ENCODE measurements at places on chromosomes 1 and 21.

DNA sequence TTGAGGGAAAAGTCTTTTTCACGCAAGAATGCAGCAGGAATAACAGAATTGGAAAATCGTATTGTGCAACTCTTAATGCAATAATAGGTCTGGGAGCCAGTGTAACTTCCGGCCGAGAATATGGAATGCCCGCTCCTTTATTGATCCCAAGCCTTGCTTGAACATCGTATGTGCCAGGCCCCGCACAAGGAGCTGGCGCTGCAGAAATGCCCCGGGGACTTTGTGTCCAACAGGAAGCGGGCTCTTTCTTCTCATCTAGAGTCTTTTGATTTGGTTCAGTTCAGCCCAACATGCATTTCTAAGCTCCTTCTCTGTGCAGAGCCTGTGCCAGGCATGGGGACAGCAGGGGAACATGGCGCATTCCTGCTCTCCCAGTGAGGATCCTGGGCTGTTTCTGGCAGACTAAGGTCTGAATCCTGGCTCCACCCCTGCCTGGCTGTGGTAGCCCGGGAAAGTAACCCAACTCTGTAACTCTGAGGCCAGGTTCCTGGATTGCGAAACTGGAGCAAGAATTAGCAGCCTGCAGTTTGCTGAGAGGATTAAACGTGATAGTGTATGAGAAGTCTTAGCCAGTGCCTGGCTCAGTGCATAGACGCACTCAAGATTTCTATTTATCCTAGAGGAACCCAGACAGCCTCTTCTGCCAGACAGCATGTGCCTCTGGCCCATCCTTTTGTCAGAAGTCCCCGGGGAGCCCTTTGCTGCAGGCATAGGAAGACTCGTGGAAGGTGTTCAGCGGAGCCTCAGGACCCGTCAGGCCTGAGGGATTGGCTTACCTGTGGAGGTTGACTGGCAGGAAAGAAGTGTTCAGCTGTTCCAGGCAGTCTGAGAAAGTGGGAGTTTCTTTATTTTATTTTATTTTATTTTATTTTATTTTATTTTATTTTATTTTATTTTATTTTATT lies 987 bp upstream of the CDCP2 start:
- peak; percentile 78 for DNase-seq

- no peak for DNase-seq
These were observed 529.5 kb downstream of the COL11A1 start for GRCh38 chr1:102578804-102579203.

DNA sequence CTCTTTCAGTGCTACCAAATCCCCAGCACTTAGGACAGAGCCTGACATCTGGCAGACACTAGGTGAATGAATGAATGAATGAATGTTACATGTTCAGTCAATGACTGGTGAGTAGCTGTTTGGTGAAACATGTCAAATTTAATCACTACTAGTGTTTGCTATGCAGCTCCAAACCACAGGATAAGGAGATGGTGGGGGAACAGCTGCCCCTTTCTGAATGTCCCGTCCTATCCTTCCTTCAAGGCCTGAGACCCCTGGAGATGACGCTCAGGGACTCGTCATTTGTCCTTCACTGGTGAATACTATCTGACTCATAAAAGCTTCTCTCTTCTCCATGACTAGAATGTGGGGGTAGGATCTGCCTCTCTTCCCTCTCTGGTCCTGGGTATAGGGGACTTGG lies 175.4 kb downstream of the HIVEP3 start:
- peak; percentile 72 for DNase-seq

GRCh38 chr1:47893412-47893811 lies 103.8 kb downstream of the TRABD2B start:
- DNase-seq: no peak

DNA sequence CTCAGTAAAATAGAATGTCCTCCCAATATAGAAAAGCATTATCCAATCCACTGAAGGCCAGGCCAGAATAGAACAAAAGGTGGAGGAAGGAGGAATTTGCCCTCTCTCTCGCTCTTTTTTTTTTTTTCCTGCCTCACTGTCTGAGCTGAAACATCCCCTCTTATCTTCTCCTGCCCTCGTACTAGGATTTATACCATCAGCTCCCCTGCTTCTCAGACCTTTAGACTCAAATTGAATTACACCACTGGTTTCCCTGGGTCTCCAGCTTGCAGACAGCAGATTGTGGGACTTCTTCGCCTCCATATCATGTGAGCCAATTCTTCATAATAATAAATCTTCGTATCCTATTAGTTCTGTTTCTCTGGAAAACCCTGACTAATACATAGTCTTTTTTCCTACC lies 4.9 kb upstream of the ZMYM6 start:
- DNase-seq: no peak

GRCh38 chr1:81290326-81290725 lies 510.4 kb upstream of the ADGRL2 start:
- DNase-seq: no peak

DNA sequence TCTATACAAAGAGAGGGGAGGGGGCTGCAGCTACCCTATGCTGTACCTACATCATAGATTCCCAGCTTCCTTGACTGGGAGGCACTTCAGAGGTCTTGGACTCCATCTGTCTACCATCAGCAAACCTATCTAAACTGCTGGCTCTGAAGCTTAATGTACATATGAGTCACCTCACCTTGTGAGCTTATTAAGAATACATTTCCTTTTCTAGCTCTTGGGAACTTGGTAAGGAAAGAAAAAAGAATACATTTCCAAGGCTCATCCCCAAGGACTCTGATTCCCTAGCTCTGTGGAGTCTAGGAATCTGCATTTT lies 50.0 kb upstream of the PRELP start:
- no peak for DNase-seq

GRCh38 chr1:84540759-84541158 lies 33.5 kb downstream of the CTBS start:
- DNase-seq: peak; percentile 9

DNA sequence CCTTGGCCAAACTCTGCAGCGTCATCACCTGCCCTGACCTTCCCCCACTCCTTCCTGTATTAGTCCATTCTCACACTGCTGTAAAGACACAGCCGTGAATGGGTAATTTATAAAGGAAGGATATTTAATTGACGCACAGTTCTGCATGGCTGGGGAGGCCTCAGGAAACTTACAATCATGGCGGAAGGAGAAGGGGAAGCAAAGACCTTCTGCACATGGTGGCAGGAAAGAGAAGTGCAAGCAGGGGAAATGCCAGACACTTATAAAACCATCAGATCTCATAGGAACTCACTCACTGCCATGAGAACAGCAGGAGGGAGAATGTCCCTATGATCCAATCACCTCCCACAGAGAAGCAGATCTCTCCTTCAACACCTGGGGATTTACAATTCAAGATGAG lies 408.5 kb downstream of the PTPRU start:
- DNase-seq: no peak

- DNase-seq: no peak
These were observed 116.1 kb downstream of the DMRTB1 start for GRCh38 chr1:53575141-53575954.

DNA sequence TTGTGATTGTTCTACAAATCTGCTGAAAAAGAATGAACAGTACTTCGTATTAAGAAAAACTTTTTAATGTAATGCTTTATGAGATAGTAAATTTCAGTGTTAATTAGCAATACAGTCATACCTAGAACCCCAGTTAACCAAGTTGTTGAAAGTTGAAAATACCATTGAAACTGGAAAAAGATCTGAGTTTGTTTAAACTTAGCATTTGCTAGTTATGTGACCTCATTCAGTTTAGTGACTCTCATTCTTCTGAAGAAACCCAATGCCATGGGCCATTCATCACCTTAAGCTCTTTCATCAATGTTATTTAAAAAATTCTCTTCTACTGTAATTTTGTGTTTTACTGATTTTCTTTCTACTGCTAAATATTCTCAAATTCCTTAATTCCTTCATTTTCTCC lies 20.2 kb downstream of the RCOR3 start:
- DNase-seq: no peak

- DNase-seq: no peak
These were observed 10.3 kb downstream of the LAPTM5 start for GRCh38 chr1:30747033-30748008.

DNA sequence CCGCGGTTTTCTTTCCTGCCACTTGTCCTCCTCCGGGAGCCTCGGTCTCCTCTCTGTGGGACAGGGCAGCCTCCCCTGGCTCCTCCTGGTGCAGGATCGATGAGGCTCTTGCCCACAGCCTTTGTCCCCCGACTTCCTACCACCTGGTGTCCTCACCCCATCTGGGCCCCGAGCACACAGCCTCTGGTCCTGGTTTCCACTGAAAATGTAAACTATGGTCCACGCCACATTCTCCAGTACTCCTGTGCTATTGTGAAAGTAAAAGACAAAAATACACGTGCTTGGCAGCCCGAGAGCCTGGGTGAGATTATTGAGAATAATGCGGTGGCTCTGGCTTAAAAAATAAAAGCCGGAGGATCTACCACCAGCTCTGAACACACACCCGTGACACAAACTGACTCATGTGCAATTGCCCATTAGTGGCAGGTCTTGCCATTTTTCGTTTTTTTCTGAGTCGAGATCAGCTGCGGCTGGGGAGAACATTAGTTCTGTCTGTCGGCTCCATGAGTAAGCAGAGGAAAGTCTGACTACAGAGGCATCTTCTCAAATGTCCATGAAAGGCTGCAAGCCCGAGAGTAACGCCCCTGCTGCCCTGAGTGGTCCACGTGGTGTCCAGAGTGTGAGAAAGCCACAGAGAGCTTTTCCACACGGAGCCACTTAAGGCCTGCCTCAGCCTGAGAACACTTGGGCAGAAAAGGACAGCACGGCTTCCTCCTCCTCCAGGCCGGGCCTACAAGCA lies 5.7 kb upstream of the COL6A2 start:
- peak; percentile 97 for DNase-seq

- DNase-seq: peak; percentile 64
These were observed 21.9 kb downstream of the RD3 start for GRCh38 chr1:211469938-211470529.

GRCh38 chr1:1067860-1068516 lies 6.1 kb downstream of the RNF223 start:
- DNase-seq: no peak

DNA sequence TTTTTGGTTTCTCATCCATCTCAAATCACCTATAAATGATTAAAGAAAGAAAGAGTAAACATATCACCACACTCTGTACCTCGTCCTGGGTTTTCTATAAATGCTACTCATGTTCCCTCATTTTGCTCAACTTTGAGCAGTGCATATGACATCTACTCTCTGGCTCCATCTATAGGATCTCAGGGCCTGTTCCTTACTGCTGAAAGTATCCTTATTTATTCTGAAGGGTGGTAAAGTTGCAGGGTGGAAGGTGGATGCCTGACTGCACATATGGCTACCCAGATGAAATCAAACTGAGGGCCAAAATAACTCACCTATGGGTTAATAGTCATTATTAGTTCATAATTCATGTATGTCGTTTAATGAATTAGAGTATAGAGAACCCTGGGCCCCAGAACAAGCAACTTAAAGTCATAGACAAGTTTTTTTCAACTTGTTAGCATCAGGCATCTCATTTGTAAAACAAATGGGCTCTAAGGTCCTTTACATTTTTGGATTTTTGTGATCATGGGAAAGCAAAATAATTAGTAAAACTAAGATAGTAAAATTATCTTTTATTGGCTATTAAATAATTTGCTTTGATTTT lies 46.5 kb downstream of the NCF2 start:
- peak; percentile 68 for DNase-seq

GRCh38 chr1:41371630-41372599 lies 10.7 kb downstream of the FOXO6 start:
- no peak for DNase-seq

DNA sequence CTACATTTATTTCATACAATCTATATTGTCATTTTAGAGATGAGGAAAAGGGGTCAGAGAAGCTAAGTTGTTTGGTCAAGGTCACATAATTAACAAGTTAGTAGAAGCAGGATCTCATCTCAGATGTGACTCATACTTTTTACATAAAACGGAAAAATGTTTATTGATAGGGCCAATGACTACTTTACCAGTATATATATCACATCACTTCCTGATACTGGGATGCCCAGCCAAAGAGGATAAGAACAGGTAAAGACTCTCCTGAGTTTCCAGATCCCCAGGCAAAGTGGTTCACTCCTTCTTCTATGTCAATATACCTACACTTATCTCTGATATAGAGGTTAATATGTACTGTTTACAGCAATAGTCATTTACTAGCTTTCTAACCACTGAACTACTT lies 21.0 kb downstream of the YIPF1 start:
- no peak for DNase-seq

- DNase-seq: no peak
These were observed 193.2 kb downstream of the C1orf94 start for GRCh38 chr1:34369701-34370455.

- no peak for DNase-seq
These were observed 8.6 kb downstream of the AIM2 start for GRCh38 chr1:159067699-159068621.

DNA sequence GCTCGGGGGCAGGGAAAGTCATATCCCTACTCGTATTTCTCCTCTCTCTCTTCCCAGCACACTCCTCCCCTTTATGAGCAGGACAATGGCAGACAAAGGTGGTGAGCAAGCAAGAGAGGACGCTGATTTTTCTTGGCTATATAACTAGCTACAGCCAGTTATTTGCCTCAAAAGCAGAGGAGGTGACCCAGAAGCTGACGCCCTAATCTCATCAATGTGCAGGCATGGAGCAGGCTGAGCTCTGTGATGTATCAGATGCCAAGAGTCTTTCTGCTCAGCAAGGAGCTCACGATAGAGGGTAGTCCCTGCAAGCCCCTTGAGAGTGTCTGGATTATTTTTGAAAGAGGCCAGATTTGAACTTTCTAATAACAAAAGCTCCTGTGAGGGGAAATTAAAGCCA lies 75.5 kb downstream of the ASTN1 start:
- DNase-seq: no peak

DNA sequence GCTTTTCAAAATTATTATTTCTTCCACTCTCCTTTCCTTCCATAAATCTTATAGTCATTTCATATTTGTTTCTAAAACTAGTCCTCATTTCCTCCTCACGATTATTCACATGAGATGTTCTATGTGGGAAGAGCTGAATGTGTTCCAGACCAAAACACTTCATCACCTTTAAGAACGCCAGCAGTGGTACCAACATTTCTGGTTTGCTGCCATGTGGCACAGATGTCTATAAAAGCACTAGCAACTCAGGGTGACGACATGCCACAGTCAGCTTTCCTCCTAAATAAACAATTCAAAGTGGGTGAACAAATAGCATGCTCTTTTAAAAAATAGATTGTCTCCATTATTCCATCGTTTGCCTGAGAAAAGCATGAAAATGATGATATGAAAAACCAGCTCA lies 1217.8 kb upstream of the ADGRL2 start:
- DNase-seq: peak; percentile 9

- no peak for DNase-seq
These were observed 678.1 kb upstream of the CXADR start for GRCh38 chr21:16834791-16835190.

DNA sequence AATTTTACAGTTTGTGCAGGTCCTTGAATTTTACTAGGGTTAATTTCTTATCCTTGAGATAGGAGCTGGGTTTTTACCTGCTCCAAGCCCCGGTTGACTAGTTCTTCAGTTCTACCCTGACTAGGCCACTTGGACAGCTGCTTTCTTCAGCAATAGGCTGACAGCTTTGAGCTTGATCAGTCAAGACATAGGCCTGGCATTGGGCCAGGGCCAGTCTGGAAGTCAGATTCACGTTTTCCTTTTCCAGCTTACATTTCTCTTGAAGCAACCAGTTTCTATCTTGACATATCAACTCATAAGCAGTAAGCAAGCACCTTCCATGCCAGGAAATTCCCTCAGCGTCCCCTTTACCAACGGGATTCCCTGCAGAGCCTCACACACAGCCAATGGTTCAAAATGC lies 63.7 kb upstream of the AJAP1 start:
- DNase-seq: no peak

Measured in fibroblast of skin of scalp (primary cell).